ENCODE measurements at places on chromosomes 2 and 18.
A peak's percentile ranks its signal among the peaks of the same experiment; 100 is the strongest.

DNA sequence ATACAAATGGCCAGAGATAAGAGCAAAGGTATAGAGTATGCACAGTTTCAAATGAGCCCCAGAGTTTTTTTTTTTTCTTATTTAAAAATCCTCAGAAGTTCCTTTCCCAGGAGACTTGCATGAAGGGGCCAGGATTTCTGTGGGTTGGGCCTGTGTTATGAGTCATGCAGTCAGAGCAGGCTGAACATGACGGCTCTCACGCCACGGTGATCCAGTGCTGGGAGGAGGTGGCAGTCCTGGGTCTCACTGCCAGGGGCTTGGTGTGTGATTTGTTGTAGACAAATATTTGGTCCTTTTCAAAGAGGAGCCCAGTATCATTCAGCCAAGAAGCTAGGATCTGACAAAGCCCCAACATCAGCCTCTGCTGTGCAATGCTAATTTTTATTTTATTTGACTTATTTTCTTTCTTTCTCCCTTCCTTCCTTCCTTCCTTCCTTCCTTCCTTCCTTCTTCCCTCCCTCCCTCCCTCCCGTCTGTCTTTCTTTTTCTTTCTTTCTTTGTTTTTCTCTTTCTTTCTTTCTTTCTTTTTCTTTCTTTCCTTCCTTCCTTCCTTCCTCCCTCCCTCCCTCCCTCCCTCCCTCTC lies 10.4 kb upstream of the KCNE4 start:
- peak; percentile 94 for DNase-seq

DNA sequence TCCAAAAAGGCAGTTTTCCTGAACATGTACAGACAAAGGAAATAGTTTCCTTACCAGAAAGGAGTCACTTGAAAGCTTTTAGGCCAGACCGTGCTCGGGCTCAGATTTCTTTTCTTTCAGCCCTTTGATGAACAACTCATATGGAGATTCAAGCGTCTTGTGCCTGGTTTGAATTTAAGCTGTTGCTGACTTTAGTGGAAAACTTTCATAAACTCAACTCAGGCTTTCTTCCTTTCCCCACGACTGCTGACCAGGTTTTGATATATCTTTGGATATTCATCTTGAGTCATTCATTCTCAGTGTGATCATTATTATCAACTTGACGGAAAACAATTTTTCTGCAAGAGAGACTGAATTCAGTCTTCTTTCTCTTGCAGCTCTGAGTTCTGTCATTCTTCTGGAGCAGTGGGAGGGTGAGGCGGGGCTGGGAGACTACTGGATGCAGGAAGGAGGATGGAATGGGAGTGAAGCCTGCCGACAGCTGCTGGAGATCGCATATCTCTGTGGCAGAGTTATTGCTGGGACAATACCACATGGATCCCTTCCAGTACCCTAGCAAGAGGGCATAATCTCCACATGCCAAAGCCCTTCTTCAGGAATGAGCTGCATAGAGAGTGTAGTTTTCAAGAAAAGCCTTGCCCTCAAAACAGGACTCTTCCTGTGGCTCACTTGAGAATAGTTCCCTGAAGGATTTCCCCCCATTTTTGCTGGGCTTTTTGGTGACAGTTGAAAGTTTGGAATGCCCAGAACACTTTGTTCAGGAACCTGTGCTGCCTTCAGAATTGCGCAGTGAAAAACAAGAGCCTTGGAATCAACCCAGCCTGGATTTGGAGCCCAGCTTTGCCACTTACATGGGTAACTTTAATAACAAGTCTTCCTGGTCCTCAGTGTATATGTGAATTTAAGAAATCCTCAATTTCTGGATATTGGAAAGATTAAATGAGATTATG lies 364.4 kb downstream of the ZNF521 start:
- DNase-seq: peak; percentile 29

DNA sequence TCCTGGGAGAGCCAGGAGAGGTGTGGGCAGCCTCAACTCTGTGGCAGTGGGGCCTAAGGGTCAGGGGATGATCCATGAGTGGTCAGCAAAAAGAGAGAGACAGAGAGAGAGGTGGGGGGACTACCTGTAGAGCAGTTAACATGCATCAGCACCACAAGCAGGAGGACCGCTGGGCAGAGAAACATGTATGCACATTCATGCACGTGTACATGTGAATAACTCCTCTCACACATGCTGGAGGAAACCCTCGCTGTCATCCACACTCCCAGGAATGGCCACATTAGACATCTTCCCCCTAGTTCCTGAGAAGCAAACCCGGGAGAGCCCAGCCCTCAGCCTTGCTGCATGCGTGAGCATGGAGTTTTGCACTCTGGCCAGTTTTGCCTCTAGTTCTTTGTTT lies 166.1 kb downstream of the SMAD7 start:
- DNase-seq: no peak

DNA sequence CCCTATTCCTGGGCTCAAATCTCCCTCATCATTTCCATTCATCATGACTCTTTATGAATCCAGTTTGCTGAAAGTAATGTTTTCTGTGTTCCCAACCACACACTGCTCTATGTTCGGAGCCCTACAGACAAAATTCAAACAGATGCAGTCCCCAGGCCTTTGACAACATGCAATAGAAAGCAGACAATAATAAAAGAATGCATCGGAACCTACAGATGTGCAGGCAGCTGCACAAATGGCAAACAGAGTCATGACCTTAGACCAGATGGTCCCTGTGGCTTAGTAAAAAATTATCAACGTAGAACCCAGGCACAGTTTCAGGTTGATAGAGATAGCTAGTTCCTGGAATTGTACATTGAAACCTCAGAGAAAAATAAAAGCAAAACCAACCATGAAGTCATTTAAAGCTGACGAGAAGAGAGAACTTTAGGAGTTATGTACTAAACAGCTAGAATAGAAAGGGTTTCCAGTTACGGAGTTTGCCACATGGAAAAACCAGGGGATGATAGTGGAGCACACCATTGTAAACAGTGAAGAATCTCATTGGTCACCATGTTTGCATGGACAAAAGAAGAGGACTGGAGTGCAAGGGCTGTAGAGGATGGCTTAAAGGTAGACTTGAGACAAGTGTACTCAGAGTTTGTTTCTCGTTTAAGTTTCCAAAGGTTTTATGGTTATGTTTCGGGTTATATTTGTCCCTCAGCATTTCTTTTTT lies 23.2 kb upstream of the ACVR1 start:
- DNase-seq: no peak

DNA sequence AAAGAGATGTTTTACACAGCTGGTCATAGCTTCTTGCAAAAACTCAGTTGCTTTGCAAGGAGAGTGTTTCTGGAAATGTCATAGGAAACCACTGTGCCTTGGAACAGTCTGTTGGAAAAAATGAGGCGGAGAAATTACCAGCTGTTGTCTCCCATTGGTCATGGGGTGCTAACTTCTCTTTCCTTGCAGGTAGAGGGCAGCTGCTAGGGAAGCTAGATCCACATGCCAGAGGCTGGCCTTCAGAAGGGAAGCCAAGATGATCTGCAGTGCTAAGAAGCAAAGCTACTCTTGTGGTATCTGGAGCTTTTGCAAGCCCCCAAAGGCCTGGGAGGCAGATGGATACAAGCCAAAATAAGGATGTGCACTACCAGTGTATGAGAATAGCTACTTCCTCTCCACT lies 34.8 kb upstream of the LAMA1 start:
- DNase-seq: no peak

- DNase-seq: no peak
Observed at GRCh38 chr2:10320933-10321332, 18.2 kb downstream of the HPCAL1 start.

DNA sequence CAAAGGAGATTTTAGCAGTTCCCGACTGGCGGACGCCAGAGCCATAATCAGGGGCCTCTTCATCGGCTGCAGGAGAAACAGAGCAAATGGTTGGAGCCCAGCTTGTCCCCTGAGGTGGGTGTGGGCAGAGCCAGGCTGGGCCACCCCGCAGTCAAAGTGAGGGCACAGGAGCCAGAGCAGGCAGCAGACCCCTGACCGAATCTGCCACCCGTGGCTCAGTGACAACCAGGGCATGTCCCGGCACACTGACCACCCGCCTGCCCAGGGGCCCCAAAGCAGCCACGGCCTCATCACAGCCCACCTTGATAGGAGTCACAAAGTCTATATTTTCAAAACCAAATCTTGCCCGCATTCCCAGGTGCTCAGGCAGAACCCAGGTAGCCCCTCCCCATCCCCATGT lies 55.6 kb downstream of the AQP12A start:
- DNase-seq: no peak

DNA sequence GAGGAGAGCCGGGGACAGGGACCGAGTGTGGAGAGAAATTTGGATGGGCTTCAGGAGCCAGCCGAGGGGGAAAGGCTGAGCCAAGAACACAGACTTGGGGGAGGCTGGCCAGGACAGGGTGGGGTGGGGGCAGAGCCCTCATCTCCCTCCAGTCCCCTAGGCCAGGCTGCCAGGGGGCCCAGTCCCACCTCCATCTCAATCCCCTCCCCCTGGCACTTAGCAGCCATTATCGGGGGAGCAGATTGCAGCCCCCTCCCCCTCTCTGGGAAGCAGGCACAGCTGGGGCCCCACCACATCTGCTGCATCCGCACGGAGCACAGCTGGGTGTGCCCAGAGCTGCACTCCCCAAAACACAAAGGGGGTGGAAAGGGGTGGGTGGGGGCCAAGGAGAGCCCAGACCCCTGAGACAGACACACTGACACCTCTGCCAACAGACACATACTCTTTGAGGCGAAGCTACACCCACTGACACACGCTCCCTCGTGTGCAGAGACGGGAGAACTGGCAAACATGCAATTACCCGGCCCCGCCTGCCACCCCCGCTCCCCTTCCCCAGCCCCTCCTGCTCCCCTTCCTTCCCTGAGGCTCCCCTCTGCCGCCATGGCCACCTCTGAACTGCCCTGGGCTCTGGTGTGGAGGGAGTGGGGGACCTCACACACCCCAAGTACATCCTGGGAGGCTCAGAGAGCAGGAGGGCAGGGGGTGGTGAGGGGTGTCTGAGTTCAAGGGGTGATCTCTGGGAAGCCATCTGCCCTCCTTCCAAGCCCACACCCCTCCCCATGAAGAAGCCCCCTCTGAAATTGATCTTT lies 5.1 kb upstream of the ASIC4 start:
- DNase-seq: peak; percentile 65

GRCh38 chr18:8705961-8706790 lies 820 bp downstream of the MTCL1 start:
- DNase-seq: no peak

DNA sequence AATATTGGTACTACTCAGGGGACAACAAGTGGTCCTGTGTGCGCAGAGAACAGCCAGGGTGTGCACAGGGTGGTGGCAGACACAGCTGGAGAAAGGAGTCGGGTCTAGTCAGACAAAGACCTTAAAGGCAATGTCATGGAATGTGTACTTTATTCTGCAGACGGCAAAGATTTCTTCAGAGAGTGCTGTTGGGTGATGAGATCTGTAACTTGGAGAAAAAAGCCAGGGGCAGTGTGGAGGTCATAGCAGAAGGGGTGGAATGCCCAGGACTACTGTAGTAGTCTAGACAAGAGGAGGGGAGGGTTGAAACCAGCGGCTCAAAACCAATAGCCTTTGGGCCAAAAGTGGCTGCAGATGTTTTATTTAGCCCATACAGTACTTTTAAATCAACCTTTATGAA lies 121.3 kb upstream of the ZFP36L2 start:
- no peak for DNase-seq

- DNase-seq: no peak
Observed at GRCh38 chr18:49230326-49230725, 230.1 kb downstream of the DYM start.

DNA sequence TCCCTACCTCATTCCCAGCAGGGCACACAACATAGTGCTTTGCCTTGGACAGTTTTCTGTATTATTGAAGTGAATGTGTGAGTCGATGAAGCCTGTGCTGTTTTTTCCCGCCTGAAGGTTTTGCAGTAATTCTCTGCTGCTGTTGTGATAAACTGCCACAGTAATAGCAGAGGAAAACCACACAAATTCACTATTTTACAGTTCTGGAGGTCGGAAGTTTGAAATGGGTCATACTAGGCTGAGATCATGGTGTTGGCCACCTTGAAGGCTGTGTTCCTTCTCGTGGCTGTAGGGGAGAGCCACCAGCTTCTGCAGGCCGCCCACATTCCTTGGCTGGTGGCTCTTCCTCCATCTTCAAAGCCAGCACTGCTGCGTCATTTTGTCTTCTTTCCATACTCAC lies 678 bp upstream of the SLC16A14 start:
- DNase-seq: no peak

DNA sequence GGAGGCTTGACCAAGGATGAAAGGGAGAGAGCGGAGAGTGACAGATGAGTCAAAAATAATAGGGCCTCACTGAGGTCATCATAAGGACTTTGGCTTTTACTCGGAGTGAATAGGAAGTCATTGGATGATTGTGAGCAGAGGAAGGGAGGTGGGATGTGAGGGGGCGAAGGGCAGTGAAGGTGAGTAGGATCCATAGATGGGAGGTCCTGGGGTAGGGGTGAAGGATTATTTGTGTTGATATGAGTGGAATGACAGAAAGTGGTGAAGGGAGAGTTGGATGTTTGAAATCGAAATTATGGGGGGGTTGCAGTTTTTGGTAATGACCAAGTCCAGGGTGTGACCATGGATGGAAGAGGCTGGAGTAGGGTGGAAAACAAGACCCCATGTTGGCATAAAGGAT lies 14.0 kb downstream of the PNO1 start:
- DNase-seq: no peak

DNA sequence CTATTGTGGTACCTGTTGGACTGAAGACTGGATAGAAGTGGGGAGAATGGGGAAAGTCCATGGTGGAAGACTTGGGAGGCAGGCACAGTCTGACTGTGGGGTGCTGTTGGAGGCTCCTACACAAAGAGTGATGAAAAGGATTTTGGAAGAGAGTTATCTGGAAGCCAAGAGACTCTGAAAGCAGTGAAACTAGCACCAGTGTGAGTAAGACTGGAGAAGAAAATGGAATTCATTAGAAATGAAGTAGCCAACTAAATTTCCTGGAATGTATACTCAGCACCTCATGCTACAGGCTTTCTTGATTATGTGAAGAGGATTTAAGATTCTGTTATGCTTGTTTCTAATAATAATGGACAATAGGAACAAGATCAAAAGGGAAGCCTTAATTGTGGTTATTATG lies 27.7 kb downstream of the ELP2 start:
- no peak for DNase-seq

DNA sequence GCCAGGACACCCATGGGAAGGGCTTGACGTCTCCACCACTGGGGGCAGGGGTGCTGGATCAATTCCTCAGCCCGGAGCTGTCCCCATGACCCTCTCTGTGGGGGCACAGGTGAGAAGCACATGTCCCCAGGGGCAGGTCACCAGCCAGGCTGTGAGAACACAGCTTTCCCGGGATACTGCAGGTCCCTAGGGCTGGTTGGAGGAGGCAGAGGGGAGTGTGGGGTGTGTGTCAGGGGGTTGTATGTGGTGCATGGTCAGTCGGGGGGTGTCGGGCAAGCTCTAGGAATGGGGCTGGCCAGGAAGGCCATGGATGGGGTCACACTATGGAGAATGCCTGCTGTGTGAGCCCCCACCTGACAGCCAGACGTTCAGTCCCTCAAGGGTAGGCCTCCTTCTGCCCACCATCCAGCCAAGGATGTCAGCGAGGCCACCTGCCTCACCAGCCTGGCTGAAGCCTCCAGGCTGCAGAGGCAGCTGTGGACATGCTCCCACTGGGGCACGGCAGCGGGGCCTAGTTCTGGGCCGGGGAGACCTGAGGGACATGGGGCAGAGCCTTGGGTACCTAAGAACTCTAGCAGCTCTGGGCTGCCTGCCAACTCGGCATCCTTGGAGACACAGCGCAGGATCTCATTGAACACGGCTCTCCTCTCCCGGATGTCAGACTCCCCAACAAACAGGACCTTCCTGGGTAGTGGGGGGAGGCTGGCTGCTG lies 10.3 kb downstream of the HS1BP3 start:
- no peak for DNase-seq

- no peak for DNase-seq
Observed at GRCh38 chr2:98828369-98828744, 97.4 kb upstream of the MGAT4A start.

All from tibial artery (tissue), 4 donors.